NCI-H187 treated with DMSO at 0.1 percent for 48 hours (cell line): ENCODE measurements at places on chromosomes 6 and 20.

DNA sequence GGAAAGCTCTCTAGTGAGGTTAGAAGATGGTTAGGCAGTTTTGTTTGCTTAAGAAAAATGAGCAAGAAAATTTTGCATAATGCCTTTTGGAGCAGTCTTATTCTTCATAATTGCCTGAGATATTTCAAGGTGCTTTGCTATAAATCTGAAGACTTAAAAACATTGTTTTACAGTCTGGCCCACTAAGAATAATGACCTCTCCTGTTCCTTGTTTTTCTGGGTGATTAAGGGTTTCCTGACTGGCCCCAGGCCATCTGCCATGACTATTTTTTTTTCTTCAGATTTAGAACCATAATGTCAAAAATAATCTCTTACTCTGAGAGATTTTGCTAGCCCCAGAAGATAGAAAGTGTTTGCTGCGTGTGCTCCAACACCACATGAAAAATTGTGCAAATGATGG lies 72.3 kb upstream of the CENPW start:
- no peak for DNase-seq

DNA sequence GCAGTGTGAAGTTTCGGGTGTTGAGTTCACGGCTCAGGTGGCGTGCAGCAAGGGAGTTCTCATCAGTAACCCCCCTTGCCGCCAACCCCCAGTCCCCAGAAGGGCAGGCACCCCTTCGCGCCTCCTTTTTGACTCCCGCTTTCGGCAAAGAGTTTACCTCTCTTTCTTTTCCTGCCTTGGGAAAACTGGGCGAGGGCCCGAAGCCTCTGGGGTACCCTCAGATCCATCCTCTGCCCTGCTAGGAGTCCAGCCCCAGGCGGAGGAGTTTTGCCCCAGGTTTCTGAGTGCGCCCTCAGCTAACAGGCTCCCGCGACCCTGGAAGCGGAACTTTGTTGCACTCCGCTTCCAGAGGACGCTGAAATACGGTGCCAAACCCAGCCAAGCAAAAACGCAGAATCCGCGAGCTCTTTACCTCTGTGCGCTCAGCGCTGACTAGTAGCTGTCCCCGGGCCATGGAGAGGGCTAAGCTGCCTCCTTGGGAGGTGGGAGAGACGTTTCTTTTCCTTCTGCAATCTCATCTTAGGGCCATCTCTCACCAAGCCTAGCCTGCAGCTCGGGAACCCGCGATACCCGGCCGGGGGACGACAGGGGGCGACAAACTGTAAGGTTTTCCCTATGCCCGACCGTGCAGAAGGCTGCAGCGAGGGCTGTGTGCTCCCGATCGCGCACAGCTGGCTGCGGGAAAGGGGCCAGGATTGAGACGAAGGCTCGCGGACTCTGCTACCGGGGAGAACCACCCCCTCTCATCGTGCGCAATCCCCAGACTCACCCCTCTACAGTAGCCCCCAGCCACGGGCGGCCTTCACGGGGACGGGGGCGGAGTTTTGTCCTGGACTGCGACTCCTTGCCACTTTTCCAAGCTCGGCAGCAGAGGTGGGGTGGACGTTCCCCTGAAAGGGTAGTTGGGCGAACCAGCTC lies 2.7 kb upstream of the PAX1 start:
- no peak for DNase-seq

DNA sequence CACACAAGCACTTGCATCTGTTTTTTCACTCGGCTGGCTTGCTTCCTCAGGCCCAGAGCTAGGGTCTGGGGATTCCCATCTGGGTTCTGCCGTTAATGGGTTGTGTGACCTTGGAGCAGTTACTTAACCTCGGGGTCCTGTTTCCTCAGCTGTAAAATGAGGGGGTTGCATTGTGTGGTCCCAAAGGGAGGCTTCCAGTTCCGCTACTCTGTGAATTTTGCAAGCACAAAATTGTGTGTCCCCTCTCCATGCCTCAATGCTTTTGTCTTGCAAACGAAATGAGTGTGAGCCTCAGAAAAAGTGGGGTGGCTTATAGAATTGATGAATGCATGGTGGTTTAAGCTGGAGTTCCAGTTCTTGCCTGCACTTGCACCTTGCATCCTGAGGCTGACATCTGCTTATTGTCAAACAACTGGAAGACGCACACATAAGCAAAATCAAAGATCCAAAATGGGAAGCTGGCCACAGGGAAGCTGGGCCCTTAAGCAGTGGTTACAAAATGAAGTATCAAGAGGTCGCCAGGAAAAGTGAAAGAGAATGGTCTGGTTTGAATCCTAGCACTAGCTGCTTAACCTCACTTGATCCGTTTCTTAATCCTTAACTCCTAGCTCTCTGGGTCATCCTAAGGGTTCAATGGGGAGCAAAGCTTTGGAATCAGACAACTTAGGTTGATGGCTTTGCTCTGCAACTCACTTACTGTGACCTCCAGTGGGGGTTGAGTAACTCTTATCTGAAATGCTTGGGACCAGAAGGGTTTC lies 490.6 kb downstream of the DHX35 start:
- no peak for DNase-seq

DNA sequence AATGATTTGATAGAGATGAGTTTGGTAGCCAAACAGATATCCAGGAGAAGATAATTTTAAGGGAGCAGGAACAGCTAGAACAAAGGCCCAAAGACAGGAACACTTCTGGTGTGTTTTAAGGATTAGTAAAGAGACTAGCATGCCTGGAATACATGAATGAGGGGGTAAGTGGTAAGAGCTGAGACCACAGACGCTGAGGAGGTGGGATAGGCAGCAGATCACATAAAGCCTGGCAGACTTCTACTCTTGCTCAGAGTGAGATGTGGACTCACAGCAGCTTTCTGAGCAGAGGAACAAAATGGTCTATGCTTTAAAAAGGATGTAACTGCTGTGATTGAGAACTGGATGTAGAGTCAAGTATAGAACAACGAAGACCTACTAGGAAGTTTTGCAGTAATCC lies 100.1 kb downstream of the EPHA7 start:
- no peak for DNase-seq

DNA sequence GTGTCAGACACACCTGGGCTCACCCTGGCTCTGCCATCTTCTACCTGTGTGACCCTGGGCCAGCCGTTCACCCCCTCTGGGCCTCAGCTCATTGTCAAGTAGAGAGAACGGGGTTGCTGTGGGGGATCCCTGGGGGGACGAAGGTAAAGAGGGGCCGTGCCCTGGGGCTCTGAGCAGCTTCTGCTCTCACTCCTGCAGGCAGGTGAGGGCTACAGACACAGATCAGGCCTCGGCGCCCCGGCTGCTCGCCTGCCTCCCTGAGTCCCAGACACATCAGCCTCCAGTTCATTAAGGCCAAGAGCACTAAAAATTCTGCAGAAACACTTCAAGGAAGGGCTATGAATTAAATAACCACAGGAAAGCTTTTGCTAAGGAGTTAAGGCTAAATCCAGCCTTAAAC lies 394.4 kb downstream of the CDH4 start:
- no peak for DNase-seq

GRCh38 chr6:34146021-34146782 lies at the start of gene GRM4:
Gene GRM4 (minus strand): TSS chr6:34146087. CDS start chr6:34133496, 12,591 bp downstream.
- DNase-seq = no peak
